ENCODE measurements at places on chromosomes 2 and 18.

DNA sequence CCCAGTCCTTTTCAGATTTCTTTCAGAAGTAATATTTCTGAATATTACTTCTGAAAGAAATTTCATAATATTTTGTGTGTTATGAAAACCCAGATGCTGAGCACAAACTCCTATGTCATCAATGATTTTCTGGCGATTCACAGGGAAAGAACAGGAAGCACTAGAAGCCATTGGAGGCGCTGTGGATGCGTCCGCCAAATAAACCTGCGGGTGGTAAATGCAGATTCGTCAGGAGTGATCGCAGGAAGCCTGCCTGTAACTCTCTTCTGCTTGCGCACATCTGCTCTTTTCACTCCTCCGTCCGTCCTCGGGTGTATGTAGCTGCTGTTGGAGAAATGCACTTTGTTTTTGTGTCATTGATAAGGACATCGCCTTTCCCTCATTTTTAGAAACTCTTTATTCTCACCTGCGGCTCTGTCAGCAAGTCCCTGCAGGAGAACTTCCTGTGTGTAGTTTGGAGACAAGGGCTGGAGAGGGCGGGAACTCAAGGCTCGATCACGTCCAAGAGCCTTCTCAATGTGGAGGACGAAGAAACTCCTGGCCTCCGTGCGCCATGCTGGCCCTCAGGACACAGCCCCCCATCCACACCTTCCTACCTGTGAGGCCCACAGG is 483.8 kb downstream of the GALR1 start:
- peak; percentile 13 for DNase-seq

- DNase-seq: no peak
Observed at GRCh38 chr2:136029149-136029548, 43.7 kb upstream of the DARS1 start.

GRCh38 chr18:36185901-36186460 is 1.3 kb upstream of the MOCOS start:
- no peak for DNase-seq

GRCh38 chr18:44821924-44822323 is 141.2 kb downstream of the SETBP1 start:
- DNase-seq: no peak

DNA sequence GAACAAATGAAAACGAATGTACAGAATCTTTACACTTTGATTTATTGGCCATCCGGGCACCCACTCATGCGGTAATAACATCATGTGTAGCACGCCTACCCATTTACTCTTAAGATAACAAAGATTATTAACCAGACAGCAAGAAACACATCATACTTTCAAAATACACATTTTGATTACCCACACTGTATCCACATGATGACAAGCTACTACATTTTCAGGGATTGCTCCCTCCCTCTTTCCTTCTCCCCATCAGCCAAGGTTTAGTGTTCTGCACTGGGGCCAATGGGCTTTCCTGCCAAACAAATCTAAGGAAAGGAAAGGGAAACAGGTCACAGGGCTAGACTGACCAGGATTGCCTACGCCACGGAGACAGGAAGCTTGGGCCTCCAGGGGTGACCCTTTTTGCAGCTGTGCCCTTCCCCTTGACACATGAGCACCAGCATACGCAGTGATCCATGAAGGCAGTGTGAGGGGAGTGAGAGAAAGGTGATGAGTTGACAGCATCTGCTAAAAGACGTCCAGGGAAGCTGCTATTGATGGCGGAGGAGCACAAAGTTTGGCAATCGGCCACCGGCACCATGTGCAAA is 76.5 kb downstream of the ZNF521 start:
- no peak for DNase-seq

DNA sequence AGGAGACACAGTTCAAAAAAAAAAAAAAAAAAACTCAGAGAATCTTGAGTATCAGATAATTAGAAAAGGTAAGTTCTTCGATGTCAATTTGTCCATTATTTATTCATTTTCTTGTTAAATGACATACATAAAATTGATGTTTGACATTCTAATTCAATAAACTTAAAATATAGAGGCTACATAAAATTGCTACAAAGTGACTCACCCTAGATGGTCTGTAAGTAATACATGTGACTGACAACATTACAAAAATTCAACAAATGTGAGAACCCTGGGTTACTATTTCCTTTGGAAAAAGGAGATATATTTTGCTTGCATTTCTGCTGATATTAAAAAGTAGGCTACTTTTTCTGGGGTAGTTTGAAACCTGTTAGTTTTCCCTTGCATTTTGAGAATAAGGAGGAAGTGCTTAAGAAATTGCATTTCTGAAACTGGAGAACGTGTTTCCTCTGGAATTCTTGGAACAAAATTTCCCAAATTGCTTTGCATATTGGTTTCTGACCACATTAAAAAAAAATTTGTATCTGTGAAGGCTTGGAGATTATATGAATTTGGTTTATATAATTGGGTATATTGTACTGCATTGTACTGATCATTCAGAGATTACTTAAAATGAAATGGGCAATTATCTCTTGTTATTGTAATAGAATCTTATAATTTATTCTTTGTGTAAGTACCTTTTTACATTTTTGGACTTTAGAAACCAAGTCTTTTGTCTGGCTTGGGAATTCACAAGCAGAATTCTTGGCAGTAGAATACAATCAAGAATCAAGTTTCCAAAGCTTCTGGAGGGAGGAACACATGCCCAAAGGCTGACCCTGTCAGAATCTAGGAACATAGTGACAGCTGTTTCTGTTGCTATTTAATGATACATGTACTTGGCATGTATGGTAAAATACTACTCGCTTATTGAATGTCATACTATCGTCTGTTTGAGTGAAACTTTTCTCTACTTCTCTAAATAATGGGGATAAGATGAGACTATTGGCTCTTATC is 106.1 kb downstream of the DSEL start:
- DNase-seq: no peak

DNA sequence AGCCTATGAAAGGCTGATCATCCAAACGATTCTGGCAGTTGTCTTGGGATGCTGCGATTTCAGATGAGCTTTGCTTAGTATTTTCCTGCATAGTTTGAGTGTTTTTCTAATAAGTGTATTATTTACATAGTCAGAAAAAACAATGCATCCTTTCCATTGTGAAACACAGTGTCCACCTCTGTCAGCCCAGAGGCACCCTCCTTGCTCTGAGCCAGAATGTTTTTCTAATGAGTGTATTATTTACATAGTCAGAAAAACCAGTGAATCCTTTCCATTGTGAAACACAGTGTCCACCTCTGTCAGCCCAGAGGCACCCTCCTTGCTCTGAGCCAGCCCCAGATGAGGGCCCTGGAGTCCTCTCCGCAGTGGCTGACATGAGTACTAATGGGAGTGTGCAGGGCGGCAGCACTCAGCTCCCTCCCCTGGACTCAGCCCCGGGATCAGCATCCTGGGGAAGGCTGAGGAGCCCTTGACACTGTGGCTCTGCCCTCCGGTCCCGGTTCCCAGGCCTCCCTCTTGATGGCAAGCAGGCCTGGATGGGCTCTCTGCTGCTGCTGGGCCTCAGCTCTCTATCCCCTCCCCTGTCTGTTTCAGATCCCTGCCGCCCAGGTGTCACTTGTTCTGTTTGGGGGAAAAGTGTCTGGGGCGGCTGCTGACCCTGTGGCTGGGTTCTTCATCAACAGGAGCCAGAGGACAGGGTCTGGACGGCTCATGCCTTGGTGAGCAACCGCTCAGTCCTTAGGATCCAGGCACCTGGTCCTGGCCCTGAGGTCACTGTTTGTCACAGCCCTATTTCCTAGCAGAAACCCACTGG is 5.9 kb downstream of the MFSD2B start:
- DNase-seq: no peak

- no peak for DNase-seq
Observed at GRCh38 chr2:96393989-96394761, 58.6 kb downstream of the NCAPH start.

- DNase-seq: no peak
Observed at GRCh38 chr18:77671456-77672167, 422.0 kb downstream of the GALR1 start.

- DNase-seq: peak; percentile 77
Observed at GRCh38 chr2:111705711-111706336, 178.2 kb downstream of the ANAPC1 start.

DNA sequence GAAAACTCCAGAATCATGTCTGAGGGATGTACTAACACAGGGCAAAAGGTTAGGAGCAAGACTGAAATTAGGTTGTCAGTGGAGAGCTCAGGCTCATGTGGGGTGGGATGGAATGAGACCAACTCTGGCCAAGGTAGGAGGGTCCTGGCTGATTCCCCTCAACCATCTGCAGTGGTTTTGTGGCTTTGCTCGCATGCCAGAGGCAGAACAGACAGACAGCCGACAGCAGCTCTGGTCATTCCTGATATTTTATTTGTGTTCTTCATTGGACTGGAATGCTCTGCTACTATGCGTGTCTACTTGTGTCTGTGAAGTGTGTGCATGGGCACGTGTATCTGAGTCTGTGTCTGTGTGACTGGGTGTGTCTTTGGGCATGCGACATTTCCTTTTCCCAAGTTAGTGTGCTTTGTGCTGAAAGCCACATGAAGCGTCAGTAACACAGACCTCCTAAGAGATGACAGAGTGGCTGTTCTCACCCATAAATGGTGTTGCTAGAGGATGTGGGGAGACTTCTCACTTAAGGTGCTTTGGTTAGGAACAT is 239.5 kb downstream of the CNTNAP5 start:
- no peak for DNase-seq

DNA sequence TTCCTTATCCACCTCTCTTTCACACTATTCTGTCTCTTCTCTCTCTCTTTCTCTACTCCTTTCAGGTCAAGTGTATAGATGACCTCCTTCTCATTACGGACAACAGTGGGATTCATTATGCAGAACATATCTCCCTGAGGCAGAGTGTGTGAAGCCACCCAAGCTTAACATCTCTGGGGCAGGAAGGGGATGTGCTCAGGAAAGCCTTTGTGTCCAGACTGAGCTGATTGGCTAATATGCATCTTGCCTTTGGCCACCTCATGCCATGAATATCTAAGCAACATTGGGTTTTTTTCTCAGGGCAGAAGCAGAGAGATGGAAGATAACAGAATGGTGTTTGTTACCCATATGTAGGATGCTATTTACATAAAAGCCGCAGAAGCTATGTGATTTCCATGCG is 211.4 kb upstream of the LRRTM1 start:
- DNase-seq: no peak

- DNase-seq: no peak
Observed at GRCh38 chr18:79707671-79708070, 28.1 kb downstream of the CTDP1 start.

DNA sequence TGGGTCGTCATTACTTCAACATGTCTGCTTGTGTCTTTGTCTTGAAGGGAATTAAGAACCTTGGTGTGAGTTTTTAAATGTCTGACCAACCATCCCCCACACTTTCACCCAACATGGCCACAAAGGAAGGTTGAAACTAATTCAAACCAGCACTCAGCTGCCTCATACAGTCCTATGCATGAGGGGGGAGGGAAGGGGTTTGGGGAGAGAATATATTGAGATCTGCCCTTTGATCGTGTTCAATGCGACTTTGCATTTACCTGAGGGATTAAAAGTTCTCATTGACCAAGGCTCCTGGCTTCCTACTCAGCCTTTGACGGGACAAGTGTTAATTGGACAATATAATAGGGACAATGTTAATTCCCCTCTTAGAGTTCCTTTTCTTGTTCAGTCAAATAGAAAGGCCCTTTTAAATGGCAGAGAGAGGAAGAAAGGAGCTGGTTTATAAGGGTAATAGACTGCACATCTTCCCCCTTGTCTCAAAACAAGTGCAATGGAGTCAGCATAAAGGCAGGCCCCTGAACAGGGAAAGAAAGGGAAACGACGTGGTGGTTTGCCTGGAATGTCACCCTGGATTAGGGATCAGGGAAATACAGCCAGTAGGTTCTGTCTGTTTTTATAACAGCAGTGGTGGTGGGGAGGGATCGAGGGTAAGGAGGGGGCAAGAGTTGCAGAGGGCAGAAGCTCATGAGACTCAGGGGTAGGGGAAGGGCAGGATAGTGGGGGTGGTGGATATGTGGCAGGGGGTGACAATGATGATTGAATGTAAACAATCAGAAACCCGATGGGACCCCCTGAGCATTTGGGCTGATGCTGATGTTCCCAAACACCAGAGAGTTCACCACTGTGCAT is 198.7 kb downstream of the MYCN start:
- no peak for DNase-seq

GRCh38 chr2:81194176-81194575 is 889.6 kb upstream of the LRRTM1 start:
- DNase-seq: no peak

DNA sequence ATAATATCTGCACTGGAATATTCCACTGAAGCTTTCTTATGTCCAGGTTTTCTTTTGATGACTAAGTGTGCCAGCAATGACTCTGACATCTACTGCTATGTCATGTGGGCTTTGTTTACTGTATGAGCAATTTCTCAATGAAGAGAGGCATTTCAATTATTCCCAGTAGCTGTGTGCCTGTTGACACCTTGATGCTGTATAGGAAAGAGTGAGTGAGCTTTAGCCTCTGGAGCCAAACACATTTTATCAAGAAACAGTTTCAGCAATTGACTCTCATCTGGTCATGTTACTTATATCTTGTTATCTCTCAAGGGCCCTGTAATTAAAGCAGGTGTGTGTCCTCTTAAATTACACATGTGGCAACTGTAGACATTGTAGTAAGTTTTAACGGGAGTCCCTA is 493.2 kb upstream of the FANCL start:
- no peak for DNase-seq

- DNase-seq: peak; percentile 18
Observed at GRCh38 chr2:40935349-40935748, 483.5 kb upstream of the SLC8A1 start.

- no peak for DNase-seq
Observed at GRCh38 chr18:51194604-51195003, 2.9 kb downstream of the MEX3C start.

DNA sequence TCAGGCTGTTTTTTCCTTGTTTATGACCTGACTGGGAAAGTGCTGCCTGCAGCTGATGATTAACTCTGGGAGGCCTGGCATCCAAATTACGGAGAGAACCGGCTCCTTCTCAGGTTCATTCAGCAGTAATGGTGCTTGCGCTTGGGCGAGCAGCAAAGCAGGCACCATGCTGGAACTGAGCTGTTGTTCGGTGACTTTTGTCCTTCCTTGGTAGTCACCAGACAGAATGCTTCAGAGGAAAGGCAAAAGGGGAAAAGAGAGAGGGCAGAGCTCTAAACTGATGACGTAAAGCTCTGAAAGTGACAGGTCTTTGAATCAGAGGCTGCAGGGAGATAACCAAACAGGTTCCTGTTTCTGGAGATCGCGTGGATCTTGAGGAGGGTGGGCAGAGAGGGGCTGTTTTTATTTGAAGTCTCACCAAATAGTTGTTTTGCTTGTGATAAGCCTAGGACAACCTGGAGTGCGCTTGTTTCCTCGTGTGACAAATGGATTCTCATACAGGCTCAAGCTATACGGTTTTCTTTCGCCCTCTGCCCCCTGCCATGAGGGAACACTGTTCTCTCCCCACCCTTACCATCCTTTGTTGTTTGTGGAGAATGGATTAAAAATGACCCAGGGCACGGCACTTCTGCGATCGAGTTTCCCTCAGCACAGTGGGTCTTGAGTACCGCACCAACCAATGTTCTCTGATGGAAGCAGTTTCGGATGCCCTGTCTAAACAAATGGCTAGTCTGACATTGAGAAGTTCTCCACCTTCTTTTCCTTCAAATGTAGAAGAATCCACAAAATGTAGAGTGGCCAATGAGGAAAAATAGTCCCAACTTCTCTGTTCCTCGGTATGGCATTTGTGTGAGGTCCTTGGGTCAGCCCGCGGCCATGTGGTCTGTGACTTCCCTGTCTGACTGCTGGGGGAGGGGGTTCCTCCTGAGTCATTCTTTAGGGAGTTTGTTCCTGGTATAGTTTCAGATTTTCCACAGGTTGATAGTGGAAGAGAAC is 1.3 kb downstream of the RASGRP3 start:
- DNase-seq: no peak
